Thymus (tissue), 14 donors: ENCODE measurements at places on chromosomes 5 and 9.

GRCh38 chr5:126542441-126542840 is 52.6 kb downstream of the ALDH7A1 start:
- H3K4me1 ChIP-seq: no peaks in the 10 kb centered on the region
- no peak overlapping the region for H3K27ac ChIP-seq
- no peak for DNase-seq
- H3K4me3 ChIP-seq: no peak overlapping the region
- no peaks in the 10 kb centered on the region for H3K27me3 ChIP-seq
- no peaks in the 10 kb centered on the region for H3K36me3 ChIP-seq

DNA sequence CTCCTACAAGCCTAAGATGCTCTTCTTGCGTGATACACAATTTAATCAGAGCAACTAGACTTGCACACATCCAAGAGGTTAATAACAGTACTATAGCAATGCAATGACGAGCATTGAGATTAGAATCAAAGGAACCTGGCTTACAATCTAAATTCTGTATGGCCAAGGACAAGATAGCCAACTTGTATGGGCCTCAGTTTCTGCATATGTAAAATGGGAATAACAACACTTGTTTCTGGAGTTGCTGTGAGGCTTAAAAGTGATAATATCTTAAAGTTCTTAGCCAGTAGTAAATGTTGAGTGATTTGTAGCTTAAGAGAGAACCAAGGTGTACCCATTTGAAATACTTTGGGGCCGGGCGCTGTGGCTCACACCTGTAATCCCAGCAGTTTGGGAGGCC is 2.2 kb upstream of the PUM3 start:
- H3K27ac ChIP-seq: no peak overlapping the region
- no peak overlapping the region for H3K4me3 ChIP-seq
- H3K36me3 ChIP-seq: no peaks in the 10 kb centered on the region
- no peaks in the 10 kb centered on the region for H3K27me3 ChIP-seq
- DNase-seq: no peak

DNA sequence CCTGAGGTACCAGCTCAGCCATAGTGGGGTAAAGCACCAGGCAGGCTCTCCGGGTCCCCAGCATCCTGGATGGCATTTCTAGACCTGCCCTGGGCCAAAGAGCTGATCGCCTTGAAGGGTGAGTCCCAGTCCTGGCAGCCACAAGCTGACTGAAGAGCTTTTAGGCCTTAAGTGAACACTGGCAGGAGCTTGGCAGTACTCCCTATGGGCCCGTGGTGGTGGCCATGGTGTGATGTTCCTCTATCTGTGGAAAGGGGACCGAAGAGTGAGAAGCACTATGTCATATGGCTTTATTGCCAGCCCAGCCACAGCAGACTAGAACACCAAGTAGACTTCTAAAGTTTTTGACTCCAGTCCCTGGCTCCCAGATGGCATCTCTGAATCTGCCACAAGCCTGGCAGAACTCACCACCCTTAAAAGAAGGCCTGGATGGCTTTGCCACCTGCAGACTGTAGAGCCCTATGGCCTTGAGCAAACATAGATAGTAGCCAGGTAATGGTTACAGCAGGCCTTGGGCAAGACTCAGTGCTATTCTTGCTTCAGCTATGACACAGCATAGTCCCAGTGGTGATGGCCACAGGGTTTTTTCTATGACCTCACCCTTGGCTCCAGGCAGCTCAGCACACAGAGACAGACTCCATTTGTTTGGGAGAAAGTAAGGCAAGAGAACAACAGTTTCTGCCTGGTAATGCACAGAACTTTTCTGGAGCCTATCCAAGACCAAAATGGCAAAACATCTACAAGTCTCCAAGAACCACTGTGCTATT is 801.5 kb upstream of the DMAC1 start:
- no peak for DNase-seq
- H3K36me3 ChIP-seq: no peaks in the 10 kb centered on the region
- no peak overlapping the region for H3K27ac ChIP-seq
- H3K4me1 ChIP-seq: no peaks in the 10 kb centered on the region

DNA sequence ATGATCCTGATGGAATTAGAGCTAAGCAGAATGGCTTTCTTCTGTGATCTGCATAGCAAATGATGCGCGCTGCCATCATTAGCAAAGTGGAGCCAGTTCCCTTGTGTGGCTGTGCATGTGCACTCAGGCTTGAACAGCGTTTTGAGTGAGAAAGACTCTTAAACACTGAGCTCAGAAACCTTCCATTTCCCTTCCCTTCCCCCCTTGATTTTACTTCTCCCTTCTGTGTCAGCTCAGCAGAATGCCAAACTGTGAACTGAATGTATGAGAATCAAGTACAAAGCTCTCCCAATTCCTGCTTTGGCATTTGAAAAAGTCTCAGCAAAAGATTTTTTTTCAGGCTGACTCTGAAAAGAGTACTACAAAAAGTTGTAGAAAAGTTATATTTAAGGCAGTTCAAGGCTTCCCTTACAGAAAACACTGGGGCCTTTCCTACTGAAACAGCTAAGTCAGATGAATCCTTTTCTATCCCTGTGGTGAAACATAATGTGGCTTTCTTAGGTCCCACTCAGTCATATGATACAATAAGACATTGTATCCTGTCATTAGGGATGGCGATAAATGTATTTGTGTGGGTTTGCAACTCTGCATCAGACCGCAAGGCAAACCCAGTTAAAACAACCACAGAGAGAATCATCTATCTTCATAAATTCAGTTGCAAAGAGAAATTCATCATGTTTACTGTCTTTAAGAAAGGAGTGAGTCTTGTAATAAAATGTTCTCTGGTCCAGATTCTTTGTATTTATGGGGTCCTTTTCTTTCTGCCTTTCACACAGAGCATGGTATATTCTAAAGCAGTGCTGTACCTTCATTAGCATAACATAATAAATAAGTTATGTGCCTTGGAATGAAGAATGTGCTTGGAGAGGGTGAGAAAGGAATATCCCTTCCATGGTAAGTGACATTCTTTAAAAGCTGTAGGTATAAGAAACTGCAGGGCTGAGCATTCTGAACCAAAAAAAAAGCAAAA is 222.6 kb downstream of the CAAP1 start:
- no peak overlapping the region for H3K4me3 ChIP-seq
- H3K4me1 ChIP-seq: no peaks in the 10 kb centered on the region
- no peaks in the 10 kb centered on the region for H3K36me3 ChIP-seq
- no peaks in the 10 kb centered on the region for H3K27me3 ChIP-seq
- DNase-seq: no peak

DNA sequence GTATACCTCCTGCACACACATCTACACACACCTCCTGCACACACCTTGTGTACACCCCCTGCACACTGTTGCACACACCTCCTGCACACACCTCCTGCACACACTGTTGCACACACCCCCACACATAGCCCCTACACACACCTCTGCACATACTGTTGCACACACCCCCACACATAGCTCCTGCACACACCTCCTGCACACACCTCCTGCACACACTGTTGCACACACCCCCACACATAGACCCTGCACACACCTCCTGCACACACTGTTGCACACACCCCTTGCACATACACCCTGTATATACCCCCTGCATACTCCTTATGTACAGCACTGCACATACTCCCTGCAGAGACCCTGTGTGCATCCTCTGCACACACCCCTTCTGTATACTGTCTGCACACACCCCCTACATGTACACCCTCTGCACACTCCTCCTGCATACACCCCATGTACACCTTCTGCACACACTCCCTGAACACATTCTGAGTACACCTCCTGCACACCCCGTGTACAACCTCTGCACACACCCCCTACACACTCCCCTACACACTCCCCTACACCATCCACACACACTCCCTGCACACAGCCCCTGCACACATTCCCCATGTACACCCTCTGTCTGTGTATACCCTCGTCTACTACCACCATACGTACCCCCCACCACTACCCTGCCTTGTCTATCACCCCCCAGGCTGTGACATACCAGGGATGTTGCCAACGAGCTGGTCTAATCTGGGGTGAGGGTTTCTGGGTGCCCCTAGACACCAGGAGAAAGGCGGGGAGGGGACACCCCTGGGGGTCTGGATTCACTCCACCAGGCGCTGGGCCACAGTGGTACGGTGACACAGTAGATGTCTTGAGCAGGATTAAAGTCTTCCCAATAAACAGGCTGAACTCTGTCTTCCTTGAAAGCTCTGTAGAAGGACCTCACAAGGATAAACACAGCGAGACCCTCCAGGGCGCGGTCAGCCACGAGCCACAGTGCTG is 1.1 kb upstream of the CEP72 start:
- H3K36me3 ChIP-seq: no peaks in the 10 kb centered on the region
- no peak overlapping the region for H3K27ac ChIP-seq
- H3K27me3 ChIP-seq: no peaks in the 10 kb centered on the region
- no peak for DNase-seq
- peak overlapping the region; percentile 65 for H3K4me3 ChIP-seq

- DNase-seq: no peak
- peaks cover 2% of the 10 kb centered on the region for H3K27me3 ChIP-seq
- H3K27ac ChIP-seq: no peak overlapping the region
- no peaks in the 10 kb centered on the region for H3K36me3 ChIP-seq
- no peaks in the 10 kb centered on the region for H3K4me1 ChIP-seq
Observed at GRCh38 chr5:134242146-134242545, 16.3 kb upstream of the PPP2CA start.

GRCh38 chr5:141966275-141966962 is 2.5 kb upstream of the RNF14 start:
- no peak overlapping the region for H3K4me3 ChIP-seq
- DNase-seq: no peak
- peaks cover 8% of the 10 kb centered on the region for H3K4me1 ChIP-seq
- peaks cover 3% of the 10 kb centered on the region for H3K36me3 ChIP-seq
- no peak overlapping the region for H3K27ac ChIP-seq
- H3K27me3 ChIP-seq: no peaks in the 10 kb centered on the region

DNA sequence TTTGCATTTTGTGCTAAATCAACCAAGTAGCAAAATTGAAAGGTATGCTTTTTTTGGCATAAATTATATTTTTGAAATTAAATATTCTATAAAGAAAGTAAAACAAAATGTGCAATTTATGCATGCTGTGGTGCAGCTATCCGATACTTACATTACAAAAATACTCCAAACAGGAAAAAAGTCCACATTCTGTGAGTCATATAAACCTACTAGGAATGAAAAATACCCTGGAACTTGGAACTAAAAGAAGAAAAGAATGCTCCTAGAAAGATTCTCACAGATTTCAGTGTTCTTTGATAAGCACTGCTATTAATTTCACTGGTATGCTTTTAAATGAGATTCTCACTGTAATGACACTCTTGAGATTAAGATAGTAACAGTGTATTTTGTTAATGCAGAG is 92.6 kb downstream of the OSMR start:
- H3K4me1 ChIP-seq: no peaks in the 10 kb centered on the region
- no peak for DNase-seq
- H3K36me3 ChIP-seq: peaks cover 44% of the 10 kb centered on the region
- H3K4me3 ChIP-seq: no peak overlapping the region
- no peaks in the 10 kb centered on the region for H3K27me3 ChIP-seq
- H3K27ac ChIP-seq: no peak overlapping the region

DNA sequence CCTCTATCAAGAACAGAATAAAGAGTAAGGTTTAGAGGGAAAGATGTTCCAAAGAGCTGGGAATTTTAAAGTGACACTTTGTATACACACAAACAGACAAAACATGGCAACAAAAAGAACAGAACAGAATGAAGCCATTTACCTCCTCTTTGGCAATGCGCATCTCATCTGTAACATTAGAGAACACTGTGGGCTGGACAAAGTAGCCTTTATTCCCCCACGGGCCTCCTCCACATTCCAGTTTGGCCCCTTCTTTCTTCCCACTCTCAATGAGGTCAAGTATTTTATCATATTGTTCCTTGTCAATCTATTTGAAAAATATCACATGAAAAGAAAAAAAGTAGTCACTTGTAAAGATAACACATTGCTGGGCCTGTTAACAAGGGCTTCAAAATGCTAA is 41.0 kb downstream of the ALDH1A1 start:
- no peak overlapping the region for H3K4me3 ChIP-seq
- H3K4me1 ChIP-seq: no peaks in the 10 kb centered on the region
- no peaks in the 10 kb centered on the region for H3K36me3 ChIP-seq

DNA sequence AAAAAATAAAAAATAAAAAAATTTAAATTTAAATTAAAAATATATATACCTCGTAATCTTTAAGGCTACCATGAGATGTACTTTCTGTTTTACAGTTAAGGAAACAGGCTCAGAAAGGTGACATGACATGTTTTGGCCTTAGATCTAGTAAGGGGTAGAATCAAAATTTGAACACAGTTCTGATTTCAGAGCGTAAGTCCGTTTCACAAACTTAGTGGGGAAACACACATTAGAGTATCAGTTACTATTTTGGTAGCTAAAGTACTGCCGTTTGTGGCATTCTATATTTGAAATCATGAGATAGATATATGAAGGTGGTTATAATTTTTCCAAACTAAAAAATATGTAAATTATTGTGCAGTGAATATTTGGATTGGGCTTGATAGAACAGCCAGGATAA is 186.2 kb downstream of the DENND1A start:
- H3K27me3 ChIP-seq: no peaks in the 10 kb centered on the region
- no peaks in the 10 kb centered on the region for H3K36me3 ChIP-seq
- no peak overlapping the region for H3K27ac ChIP-seq

DNA sequence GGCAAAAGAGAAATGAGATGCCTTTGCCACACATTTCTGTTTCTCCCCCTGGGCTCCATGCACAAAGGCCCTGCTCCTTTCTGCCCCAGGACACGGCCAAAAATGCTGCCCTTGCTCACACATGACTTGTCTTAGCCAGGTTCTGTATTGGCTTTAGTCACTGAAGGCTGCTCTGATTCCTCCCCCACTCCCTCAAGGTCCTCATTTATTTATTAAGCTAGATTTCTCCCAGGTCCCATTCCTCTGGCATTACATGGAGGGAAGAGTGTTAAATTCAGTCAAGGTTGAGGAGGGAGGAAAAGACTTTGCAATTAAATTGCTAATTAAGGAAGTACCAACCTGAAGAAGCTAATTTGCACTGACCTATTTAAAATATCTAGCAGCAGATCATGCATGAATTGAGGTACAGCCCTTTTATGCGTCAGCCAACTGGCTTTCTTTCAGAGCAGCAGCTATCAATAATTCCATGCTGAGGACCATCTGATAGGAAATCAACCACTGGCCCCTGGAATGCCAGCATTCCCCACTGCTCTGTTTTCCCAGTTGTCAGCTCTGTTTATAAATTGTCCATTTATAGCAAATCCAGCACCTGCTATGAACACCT is 81.2 kb upstream of the MAP3K1 start:
- peaks cover 27% of the 10 kb centered on the region for H3K4me1 ChIP-seq
- no peak overlapping the region for H3K4me3 ChIP-seq
- no peak overlapping the region for H3K27ac ChIP-seq
- no peaks in the 10 kb centered on the region for H3K36me3 ChIP-seq

- H3K4me3 ChIP-seq: no peak overlapping the region
- DNase-seq: no peak
- H3K36me3 ChIP-seq: peaks cover 60% of the 10 kb centered on the region
- H3K27me3 ChIP-seq: no peaks in the 10 kb centered on the region
- no peak overlapping the region for H3K27ac ChIP-seq
- H3K4me1 ChIP-seq: no peaks in the 10 kb centered on the region
Observed at GRCh38 chr5:169706758-169707450, 69.8 kb downstream of the DOCK2 start.

DNA sequence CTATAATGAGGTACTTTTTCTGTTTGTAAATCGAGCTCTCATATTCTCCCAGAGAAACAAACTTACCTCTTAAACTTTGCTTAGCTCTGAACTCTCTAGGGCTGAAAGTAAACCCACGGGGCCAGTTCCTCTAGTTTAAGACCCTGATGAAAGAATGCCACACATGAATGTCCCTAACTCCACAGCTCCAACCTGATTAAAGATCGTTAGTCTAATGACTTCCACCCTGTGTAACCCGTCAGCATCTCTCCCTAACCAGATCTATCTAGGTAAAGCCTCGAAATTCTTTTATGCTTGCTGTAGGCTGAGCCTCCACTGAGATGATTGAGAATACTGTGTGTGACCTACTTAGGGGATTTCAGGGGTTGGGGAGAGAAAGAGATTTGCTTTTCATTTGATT is 27.0 kb downstream of the ADRA1B start:
- H3K4me3 ChIP-seq: no peak overlapping the region
- DNase-seq: no peak
- no peaks in the 10 kb centered on the region for H3K27me3 ChIP-seq
- H3K36me3 ChIP-seq: no peaks in the 10 kb centered on the region
- H3K27ac ChIP-seq: no peak overlapping the region
